Stimulated activated CD8-positive, alpha-beta memory T cell treated with anti-CD3 and anti-CD28 coated beads, Interleukin-2, amount 100 ng/mL, for 48 hours (primary cell): ENCODE measurements at places on chromosomes 2 and 18.

DNA sequence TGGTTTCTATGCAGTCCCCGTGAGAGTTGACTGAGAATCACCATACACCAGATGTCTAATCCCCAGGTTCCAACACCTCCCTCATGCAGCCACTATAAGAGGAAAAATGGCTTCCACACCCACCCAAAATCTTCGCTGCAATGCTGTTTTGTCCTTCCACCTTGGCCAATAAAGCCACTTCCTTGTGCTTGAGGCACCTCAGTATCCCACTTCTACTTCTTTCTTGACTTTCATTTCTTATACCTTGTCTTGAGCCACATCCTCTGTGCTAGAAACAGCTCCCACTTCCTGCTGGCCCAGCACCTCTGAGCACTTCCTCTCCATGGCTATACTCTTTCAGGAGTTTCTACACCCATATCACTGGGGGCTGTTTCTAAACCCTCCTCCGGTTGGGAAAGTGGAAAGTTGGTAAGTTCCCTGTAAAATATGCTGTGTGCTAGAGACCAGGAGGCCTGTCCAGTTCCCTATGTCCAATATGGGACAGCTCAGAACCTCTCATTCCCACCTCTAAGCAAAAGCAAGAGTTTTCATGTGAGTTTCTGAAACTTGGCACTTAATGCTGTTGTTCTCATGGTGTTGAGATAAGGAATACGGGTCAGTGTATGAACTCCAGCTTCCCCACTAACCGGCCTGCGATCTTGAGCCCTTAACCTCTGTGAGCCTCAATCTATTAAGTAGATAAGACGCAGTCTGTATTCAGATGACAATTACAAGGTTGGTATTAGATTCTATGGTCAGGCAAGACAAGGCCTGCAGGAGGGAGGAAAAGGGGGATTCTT lies 209.1 kb upstream of the ID2 start:
- no peak for DNase-seq

GRCh38 chr2:98093146-98093545 lies 6.2 kb downstream of the VWA3B start:
- DNase-seq = no peak

GRCh38 chr18:4817665-4818064 lies 362.6 kb upstream of the DLGAP1 start:
- DNase-seq = no peak

GRCh38 chr2:217832115-217832514 lies 170.7 kb downstream of the TNS1 start:
- DNase-seq = no peak

DNA sequence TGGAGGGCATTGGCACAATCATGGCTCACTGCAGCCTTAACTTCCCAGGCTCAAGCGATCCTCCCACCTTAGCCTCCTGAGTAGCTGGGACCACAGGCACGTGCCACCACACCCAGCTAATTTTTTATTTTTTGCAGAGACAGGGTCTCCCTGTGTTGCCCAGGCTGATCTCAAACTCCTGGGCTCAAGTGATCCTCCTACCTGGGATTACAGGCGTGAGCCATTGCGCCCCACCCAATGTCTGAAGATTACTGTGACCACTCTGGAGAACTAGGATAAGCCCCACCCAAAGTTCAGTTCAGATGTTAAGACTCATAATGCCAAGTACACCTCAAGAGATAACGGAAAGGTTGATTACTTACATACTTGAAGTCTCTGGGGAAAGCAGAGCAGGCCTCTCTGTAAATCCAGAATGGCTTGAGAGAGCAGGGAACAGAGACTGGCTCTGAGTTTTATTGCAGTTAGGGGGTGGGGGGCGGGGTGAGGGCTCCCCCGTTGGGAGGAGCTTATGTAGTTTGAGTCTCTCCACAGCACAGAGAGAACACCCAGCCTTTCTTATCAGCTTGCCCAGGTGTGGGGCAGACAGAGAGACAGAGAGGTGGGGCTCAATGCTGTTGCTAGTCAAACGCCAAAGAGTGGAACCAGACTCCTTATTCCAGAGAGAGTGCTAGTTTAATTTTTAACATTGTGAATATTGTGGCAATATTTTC lies 26.5 kb upstream of the ERICH2 start:
- DNase-seq = no peak

- no peak for DNase-seq
These were observed 87.1 kb downstream of the ACKR3 start for GRCh38 chr2:236656721-236657120.

DNA sequence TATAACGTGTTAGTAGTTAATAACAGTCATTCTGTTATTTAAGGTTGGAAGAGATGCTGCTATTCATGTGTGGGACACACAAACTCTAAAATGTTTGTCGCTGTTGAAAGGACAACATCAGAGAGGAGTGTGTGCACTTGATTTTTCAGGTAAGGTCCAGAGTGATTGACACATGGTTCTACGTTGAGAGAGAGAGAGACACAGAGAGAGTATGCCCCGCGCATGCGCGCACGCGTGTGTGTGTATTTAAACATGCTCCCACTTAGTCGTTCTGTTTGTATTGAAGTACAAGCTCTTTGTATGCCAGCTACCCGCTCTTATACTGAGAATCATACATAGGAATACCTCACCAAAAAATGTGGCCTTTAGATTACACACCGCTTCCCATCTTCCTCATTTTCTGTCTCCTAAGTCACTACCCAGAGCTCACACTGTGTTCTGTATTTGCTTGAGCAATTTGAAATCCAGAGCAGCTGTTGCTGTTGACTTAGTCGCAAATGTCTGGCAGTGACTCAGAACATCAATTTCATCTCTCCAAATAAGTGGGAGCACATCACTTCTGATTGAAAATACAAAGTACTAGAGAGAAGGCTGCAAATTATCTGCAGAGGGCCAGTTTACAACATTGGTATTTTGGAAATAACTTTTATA lies 148.1 kb downstream of the EML6 start:
- no peak for DNase-seq

DNA sequence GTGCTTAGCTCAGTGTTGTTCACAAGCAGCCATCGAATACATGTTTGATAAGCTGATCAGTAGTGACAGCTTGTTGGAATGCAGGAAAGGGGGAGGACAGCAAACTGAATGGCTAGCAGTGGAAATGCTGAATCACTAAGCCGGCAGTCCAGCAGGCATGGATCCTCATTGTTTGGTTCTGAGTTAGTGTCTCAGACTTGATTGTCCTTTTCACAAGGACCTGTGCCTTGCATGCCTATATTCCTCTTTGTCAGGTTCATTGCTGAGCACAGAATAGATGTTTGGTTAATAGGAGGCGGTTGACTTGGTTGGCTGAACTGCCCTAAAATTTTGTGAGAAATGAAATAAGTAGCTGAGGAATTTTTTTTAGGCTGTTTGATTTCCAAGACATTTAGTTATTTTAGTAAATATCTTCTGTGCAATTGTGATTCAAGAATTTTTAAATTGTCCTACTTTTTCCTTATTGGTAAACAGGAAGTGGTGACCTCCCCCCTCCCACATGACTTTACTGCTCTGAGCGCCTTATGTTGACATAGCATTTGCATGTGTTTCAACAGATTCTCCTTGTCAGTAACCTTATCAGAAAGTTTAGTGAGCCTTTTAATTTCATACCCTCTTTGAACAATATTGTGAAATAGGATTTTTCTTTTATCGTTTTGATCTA lies 21.4 kb upstream of the STON1 start:
- no peak for DNase-seq

DNA sequence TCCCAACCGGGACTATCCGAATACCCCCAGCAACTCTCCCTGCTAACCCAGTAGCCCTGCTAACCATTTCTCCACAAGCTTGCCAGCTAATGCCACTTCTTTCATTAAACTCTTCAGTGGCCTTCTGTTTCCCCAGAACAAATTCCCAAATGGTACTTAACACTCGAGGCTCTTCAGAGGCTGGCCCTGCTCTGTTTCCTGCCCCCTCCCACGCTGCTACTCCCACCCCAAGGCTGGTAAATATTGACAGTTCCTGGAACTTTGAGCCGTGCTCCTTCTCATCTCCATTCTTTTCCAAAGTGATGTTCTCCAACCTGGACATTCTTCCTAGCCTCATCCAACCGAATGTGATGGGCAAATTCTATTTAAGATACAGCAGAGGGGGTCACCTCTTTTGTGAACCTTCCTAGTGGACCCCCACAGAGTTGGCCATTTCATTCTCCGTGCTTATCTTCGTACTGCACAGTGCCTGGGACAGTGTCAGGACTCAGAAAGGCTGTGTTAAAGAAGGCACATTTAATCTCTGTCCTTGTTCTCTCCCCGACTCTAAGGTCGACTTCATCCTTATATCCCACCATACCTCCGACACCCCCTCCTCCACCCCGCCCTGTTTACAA lies 3.2 kb upstream of the KIDINS220 start:
- DNase-seq = no peak

- DNase-seq = no peak
These were observed 13.4 kb downstream of the NOP58 start for GRCh38 chr2:202278944-202279343.

- no peak for DNase-seq
These were observed 106.8 kb downstream of the ALPK2 start for GRCh38 chr18:58522132-58522531.

DNA sequence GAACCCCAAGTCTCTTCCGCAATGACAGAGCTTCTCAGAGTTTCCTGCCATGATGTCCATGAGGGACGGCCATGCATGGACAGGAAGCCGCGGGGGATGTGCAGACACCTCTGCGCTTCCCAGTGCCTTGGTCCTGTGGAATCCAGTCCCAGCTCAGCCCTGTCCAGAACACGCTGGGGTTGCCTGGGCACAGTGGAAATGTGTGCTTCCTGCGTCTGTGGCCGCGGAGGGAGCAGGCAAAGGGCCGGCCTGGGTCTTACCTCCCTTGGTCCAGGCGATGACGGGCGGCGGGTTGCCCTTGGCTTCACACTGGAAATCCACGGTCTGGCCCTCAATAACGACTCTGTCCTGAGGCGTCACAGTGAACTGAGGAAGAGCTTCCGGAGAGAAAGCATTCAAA lies 79.6 kb downstream of the PXDN start:
- DNase-seq = no peak

- DNase-seq = no peak
These were observed 46.7 kb downstream of the RNU4ATAC start for GRCh38 chr2:121577381-121577780.

DNA sequence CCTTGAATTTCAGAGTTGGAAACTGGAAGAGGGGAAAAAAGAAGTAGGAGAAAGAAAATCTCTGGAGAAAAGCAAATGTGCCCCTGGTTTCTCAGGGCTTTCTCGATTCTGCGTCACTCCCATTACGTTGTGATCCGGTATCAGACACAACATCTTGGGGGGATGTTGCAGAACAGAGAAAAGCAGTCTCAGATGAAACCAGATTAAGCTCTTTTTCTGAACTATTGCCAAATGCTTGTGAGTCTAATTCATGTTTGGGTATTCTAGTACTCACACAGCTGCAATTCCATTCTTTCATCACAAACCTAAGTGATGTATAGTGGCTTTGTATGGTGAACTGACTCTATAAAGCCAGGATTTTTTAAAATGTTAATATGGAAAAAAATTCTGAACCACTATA lies 233.2 kb downstream of the TCF4 start:
- DNase-seq = no peak

DNA sequence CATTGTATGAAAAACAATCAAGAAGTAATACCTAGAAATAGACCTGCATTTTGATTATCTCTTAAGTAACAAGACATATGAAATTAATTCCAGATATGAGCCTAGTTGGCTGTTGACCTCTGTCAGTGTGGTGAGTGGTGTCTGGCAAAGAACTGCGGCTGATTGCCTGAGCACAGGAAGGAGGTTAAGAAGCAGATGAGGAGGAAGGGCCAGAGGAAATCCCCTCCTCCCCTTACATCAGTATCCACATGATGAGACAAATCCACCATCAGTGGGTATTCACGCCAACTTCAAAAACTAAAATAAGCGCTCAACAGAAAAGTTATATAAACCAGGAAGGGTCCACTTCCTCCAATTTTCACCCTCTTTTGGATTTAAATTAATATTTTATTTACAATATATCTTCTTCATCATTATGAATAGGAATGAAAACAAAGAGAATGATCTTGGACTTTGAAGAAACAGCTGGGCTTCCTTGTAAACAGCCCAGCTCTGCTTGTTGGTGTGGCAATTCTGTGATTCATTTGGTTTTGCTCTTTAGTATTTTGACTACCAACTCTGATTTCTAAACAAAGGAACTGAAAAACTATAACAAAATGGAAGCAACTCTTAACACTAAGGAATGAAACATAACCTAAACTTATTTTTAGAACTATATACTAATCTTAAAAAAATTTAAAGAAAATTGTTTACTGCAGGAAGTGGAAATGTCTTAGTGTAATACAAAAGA lies 27.3 kb downstream of the RFTN2 start:
- no peak for DNase-seq

GRCh38 chr2:25302758-25303375 lies 38.9 kb downstream of the DNMT3A start:
- DNase-seq = no peak

- DNase-seq = no peak
These were observed 635.7 kb downstream of the FBXO15 start for GRCh38 chr18:73511771-73512503.

GRCh38 chr18:65227970-65228369 lies 522.8 kb upstream of the CDH7 start:
- no peak for DNase-seq

GRCh38 chr18:77160515-77160914 lies 27.9 kb upstream of the MBP start:
- DNase-seq = no peak

DNA sequence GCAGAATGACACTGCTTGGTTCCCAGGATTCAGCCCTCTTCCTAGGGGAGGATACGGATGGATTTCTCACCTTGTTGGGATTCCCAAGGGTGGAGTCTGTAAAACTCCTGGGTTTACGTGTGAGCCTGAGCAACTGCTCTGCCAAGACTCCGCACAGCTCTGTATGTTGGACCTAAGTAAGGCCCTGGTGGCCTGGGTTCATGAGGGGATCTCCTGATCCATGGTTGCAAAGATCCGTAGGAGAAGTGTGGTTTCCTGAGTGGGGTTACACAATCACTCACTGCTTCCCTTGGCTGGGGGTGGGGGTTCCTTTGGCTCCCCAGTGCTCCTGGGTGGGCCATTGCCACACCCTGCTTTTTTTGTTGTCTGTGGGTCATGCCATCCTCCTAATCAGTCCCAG lies 37.7 kb downstream of the ANKRD12 start:
- DNase-seq = no peak

DNA sequence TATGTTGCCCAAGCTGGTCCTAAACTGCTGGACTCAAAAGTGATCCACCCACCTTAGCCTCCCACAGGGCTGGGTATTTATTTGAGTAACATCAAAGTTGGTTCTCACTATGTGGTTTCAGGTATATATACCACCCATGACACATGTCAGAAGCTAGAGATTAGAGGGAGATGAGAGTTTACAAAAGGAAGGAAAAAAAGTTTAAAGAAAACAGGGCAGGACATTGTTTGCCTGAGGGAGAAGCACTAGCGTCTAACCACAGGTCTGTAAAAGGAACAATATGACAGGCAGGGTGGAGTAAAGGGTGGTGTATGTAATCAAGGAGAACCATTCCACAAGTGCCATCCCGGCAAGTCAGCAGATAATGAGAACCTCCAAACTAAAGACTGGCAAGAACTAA lies 8.5 kb downstream of the CEP76 start:
- no peak for DNase-seq

DNA sequence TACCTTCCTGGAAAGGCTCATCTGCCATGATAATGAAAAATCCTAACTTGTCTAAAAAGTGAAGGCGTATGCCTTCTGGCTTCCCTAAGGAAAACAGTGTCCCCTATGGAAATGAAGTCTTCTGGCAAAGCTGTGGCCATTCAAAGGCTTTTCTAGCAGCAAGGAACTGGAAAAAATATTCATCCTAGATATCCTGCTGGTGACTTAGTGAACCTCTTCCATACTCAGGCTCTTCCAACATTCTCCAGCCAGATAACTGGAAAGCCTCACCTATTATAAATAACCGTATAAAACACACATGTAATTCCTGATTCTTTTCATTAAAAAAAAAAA lies 84.7 kb downstream of the RBMS1 start:
- no peak for DNase-seq

- no peak for DNase-seq
These were observed 80.9 kb upstream of the SMAD7 start for GRCh38 chr18:49031511-49032188.
